NB4 (cell line): ENCODE measurements at places on chromosomes 12 and 14.

DNA sequence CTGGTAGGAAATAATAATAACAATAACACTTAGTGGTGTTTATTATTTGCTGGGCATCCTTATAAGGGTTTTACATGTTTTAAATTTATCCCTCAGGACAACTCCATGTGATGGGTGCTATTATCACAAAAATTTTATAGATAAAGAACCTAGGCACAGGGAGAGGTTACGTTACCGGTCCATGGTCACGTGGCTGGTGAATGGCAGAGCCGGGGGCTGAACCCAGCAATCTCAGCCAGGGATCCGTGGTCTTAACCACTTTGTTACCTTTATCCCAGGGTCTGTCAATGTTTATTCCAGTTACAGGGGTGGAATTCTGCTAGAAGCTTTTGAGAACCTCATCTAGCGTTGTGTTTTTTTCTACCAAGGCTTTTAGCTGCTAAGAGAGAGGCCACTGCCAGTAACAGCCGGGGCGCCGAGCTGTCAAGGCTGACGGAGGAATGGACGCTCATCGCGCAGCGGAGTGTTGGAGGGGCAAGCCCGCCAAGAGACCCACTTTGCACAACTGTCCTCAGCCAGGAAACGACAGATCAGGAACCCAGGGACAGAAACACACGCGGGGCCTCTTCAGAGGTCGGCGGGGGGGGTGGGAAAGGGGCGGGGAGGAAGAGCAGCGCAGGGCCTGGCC, 418 bp downstream of the AMN1 start:
- no peak for DNase-seq

DNA sequence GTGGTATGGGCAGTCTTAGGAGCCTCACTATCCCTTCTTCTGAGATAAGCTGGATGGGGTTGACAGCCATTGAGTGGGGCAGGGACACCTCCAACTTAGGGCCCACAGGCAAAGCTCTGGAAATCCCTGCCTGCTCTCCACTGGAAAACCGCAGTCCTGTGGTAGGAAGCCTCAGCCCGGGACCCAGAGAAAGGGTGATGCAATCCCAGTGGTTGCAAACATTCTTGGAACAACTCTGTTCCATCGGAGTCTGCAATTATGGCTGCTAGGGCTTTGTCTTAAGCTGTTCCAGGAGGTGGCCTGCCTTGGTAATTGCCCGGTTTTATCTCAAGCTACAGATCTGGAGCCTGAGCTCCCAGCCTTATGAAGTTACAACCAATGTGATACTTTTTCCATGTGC, 133.4 kb downstream of the DICER1 start:
- DNase-seq = no peak

GRCh38 chr14:23486036-23486435, 16.5 kb downstream of the NGDN start:
- peak; percentile 16 for DNase-seq

DNA sequence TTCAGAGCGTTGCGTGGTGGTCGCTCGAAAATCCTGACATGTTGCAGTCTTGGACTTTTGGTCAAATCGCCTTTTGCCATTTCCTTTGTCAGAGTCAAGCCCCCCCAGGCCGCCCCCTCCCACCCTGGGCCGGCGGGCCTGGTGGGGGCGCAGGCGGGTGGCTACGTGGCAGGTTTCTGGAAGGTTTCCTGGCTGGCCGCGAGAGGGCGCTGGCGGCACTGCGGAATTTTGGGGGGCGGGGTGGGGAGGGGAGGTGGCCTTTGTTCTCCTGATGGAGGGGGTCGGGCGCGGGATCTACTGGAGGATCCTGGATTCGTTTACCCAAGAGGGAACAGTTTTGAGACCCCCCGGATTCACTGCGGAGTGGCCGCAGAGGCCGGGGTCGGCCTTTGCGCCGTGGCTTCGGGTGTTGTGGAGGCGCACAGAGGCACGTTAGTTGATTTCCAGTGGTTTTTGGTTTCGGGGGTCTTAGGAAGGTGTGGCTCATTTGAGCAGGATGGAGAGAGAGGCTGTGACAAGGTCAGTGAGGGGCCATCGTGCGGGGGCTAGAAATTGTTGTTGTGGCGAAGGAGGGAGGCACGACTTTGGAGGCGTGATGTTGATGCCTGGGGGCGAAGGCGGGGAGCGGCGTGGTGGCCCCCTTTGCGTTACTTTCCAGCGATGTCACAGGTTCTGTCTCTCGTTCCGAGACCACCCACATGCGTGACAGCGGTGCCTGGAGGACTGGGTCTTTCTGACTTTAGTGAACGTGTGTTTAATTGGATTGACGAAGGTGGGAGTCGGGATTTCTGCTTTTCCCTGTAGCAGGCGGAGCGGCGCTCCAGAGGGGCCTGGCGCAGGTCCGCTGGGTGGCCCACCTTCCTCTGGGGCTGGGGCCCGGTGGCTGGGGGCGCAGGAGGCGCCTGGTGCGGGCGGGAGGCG, 1.4 kb downstream of the MEG3 start:
- peak; percentile 18 for DNase-seq

GRCh38 chr12:52949413-52950331, 754 bp downstream of the KRT18 start:
- peak; percentile 79 for DNase-seq

- no peak for DNase-seq
Observed at GRCh38 chr12:60209933-60210332, 614.1 kb downstream of the SLC16A7 start.

DNA sequence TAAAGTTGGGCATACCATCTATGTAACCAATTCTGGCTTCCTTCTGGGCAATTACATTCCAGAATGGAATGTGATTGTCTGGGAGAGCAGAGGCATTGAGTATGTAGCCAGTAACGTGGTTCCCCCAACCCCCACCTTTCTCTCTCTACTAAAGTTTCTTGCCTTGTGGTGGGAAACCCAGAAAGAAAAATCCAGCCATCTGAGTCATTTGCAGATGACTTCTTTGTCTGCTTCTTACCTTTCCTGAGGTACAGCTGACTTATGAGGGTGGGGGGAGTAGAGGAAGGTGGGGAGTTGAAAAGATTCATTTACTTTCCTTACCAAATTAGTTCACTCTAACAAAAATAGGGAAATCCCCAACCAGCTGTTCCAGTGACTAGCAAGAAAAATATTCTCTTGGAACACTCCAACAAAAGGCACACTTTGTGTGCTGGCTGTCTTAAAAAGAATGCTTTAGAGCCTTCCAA, 112.1 kb upstream of the FRMD6 start:
- no peak for DNase-seq

- DNase-seq = no peak
Observed at GRCh38 chr14:55600784-55601561, 21.0 kb downstream of the KTN1 start.

DNA sequence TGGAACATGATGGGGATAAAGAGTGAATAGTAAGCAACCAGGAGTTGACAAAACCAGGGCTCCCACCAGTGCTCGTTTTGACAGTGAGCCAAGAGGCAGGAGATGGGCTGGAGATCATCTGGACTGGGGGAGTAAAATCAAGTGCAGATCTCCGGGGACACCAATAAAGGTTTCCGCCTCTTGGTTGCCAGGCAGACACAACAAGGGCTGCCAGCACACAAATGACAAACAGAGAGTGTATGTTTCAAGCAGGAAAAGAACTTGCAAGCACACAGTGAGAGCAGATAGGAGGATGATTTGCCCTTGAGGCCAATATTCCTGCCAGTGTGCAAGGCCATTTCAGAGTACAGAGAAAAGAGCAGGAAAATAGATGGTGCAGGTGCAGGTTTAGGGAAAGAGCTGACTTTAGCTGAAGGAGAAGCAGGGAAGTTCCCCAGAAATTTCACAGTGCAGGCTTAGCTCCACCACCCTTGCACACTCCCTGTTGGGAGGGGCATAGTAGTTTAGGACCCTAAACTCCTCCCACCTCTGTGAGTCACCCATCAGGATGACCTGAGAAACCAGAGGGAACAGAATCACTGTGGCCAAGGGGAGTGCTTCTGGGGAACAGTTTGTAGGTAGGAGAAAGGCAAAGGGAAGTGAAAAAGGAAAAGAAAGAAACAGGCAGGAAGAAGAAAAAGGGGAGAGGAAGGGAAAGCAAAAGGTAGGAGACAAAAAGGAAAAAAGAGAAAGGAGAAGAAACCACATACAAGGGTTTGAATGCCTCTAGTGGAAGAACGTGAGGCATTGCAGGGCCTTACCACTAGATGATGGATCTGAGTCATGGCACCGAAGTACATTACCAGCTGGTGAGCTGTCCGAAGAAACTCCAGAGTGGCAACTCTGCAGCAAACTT, 404.4 kb downstream of the SLC6A15 start:
- peak; percentile 74 for DNase-seq

GRCh38 chr12:71045781-71046180, 112.0 kb downstream of the TSPAN8 start:
- DNase-seq = no peak

GRCh38 chr14:24940213-24940783, 109.6 kb downstream of the STXBP6 start:
- no peak for DNase-seq

DNA sequence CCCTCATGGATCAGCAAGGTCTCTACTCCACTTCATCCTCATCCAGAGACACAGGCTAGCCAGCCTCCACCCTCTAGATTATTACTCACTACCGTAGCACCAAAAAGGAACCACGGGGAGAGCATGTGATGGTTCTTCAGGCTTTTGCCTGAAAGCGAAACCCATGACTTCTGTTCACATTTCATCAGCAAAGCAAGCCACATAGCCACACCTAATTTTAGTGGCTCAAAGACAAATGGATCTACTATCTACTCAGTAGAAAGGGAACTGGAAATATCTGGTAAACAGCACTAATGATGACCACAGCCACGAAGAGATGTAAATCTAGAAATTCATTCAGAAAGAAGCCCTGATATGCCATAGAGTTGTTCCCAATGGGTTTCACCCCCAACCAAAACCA, 51.4 kb downstream of the VCPKMT start:
- DNase-seq = peak; percentile 58

DNA sequence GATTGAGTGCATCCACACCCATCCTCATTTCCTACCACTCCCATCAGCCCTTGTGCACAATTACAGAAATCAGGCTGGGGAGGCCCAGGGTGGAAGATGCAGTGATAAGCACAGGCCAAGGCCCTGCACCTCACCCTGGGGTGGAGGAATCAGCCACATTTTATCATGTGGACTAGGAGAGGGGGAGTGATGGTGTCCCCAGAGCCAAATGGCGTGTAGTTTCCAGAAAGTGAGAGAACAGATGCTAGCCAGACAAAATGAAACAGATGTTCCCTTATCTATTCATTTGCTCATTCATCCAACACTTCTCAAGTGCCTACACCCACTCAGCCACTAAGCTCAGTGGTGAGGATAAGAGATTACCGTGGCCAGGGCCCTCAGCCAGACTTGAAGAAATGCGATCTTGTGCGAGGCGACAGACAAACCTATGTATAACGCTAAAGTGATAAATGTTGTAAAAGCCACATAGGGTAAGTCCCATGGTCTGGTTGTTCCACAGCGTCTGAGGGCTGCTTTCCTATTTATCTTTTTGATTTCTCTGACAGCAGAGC, 93.6 kb downstream of the STAB2 start:
- no peak for DNase-seq

GRCh38 chr12:87336814-87337336, 692.3 kb downstream of the C12orf50 start:
- DNase-seq = no peak

DNA sequence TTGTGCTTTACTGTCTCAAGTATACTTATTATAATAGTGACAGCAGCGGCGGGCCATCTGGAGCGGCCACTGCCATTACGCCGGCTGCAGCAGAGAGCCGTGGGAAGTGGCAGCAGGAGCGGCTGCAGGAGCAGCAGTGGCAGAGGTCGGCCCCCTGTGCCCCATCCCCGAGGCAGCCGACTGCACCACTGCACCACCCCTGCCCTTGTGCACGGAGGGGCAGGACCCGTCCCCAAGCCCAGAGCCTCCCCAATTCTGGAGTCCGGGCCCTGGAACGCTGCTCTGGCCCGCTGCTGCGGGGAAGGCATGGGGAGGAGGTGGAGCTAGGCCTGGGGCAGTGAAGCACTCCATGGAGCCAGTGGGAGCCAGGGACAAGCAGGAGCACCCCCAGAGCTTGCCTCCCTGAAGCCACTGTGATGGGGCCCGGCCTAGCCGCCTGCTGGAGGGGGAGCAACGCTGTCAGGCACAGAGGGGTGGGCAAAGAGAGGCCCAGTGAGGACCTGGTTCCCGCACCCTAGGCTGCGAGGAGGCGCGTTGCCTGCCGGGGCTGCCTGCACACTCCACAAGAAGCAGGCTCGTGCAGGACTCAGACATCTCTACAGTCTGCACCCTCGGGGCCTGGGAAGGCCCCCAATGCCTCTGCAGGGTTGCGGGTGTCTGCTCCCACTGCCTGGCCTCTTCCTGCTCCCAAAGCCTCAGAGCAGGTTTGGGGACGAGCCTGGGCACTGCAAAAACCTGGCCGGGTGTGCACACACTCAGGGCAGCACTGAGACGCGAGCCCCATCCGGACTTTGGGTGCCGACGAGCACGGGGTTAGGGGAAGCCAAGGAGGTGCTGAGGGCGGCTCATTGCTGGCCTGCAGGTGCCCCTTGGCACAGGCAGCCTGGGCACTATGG, 74.2 kb upstream of the RASSF8 start:
- DNase-seq = no peak

- no peak for DNase-seq
Observed at GRCh38 chr14:37643701-37644100, 48.3 kb downstream of the TTC6 start.

GRCh38 chr14:50045039-50045711, 71.2 kb downstream of the VCPKMT start:
- DNase-seq = peak; percentile 91

GRCh38 chr12:188910-189621, 24.9 kb downstream of the SLC6A12 start:
- DNase-seq = peak; percentile 77

- DNase-seq = no peak
Observed at GRCh38 chr14:65566820-65567522, 154.4 kb downstream of the FUT8 start.

DNA sequence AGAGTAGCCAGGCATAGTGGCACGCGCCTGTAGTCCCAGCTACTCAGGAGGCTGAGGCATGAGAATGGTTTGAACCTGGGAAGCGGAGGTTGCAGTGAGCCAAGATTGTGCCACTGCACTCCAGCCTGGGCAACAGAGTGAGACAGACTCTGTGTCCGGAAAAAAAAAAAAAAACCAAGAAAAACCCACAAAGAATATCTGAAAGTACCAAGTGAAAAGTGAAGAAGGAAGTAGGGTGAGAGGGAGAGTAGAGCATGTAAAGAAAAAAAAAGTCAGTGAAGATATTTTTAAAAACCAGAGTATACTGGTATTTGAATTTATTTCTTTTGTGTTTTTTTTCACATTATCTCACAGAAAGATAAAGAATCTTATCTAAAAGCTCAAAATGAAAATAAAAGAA, 43.3 kb upstream of the ISM2 start:
- no peak for DNase-seq

DNA sequence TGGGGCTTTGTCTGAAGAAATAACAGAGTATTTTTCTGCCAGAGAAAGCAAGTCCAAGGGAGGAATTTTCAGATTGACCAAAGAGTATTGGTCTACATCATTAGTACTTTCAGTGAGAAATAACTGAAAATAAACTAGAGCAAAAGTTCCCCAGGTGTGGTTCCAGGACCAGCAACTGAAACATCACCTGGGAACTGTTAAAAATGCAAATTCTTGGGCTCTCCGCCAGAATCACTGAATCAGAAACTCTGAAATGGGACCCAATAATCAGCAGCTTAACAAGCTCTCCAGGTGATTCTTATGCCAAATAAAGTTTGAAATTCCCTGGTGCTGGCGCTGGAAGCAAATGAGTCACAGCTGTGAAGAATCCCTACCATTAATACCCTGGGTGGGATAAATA, 52.1 kb downstream of the EIF2S3B start:
- no peak for DNase-seq

- no peak for DNase-seq
Observed at GRCh38 chr12:7373226-7373625, 69.4 kb downstream of the ACSM4 start.
